ENCODE measurements at places on chromosomes 6 and 20. TPM values are rescaled to one million over a fixed set of nuclear protein-coding genes. Genes with fewer than 3 reads are reported as not detected.

GRCh38 chr6:46466570-46466969 lies 24.7 kb downstream of the RCAN2 start:
- DNase-seq: no peak

- no peak for DNase-seq
These were observed 328.1 kb downstream of the NKAIN2 start for GRCh38 chr6:124131779-124132178.

GRCh38 chr20:31709939-31710338 lies 12.7 kb downstream of the BCL2L1 start:
- DNase-seq: no peak

STMND1 gene
- total RNA-seq: not detected

DNA sequence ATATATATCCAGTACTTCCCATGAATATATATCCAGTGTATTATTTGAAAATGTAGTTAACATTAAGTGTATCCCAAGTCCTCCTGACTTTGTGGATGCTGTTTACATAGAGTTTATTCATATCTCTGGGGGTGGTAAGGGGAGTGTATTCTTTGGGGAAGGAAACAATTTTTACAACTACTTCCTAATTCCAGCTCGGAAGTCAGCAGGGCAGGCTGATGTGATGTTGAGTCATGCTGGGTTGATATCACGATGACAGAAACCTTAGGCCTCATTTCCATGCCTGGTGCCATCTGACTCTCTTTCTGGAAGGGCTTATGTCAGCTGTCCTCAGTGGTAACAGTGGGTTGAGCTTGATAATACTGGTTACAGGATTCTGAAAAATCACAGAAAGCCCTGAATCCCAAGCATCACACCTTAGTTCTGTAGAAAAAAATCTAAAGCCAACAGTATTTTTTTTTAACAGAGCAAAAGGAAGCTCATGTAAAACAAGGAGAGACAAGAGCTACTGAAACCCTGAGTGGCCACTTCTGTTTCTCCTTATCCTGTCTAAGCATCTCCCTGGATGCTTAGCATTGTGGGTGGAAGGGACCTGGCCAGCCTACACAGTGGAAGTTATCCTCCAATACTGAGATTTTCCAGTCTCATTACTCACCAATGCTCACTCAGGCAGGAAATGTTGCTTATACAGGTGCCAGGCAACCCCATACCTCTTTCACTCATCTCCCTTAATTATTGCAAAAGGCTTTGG lies 75.2 kb upstream of the IYD start:
- DNase-seq: no peak

- DNase-seq: no peak
These were observed at the start of gene KCNK15 for GRCh38 chr20:44745598-44746366. KCNK15 (plus strand) TSS chr20:44745865; CDS start chr20:44745911, 46 bp downstream.

DNA sequence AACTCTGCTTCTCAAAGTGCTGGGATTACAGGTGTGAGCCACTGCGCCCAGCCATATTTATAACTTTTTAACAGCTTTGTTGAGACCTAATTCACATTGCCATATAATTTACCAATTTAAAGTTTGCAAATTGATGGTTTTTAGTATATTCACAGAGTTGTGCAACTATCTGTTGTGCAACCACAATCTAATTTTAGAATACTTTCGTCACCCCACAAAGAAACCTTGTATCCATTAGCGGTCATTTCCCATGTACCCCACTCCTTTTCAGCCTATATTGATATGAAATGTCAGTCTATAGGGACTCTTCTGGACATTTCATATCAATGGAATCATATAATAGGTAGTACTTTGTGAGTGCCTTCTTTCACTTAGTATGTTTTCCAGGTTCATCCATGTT lies 55.8 kb downstream of the FOXO3 start:
- DNase-seq: no peak

DNA sequence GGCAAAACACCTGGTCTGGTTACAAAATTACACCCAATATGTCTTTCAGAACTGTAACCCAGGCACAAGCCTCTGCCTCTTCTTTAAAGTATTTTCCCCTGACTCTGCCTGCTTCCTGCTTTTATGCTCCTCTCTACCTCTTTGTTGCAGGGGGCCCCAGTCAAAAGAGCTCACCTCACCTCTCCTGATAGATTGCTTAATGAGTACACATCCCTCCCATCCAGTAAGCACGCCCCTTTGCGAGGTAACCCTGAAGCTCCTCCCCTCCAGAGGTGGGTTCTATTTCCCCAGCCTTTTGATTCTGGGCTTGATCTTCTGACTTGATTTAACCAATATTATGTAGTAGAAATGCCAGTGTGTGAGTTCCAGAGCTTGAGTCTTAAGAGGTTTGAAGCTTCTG lies 56.6 kb upstream of the EYA2 start:
- DNase-seq: no peak
